ENCODE measurements at places on chromosomes 5 and 9. TPM values are rescaled to one million over a fixed set of nuclear protein-coding genes. Genes with fewer than 3 reads are reported as not detected.

MORN5 gene
- total RNA-seq, result not detected

CER1 gene
- total RNA-seq, result not detected

LCN12 gene
- total RNA-seq, result 3.6 TPM

LVRN gene
- 0.59 TPM for total RNA-seq

NR4A3 gene
- 4.1 TPM for total RNA-seq

ARID3C gene
- total RNA-seq, result not detected

PCDHGB3 gene
- total RNA-seq, result 7.2 TPM

BBLN gene
- 41.7 TPM for total RNA-seq

COL23A1 gene
- 20.4 TPM for total RNA-seq

SPINK13 gene
- total RNA-seq, result not detected

NR5A1 gene
- not detected for total RNA-seq

ZMAT2 gene
- 31.4 TPM for total RNA-seq

DNA sequence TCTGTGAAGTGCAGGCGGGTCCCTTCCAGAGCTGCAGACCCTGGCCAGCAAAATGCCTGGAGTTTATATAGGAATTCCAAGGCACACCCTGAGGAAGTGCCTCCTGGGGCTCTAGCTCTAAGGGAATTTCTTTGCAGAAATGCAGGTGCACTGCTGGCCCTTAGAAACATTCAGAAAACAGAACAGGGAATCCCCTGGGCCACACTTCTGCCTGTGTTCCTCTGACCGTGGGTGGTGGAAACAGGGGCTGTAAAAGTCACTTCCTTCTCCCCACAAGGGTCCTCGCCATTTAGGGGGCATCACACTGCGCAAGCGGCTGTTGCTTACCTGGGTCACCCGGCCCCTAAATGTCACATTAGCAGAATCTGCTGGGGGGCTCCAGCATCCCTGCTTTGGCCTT is 140.8 kb upstream of the TBC1D2 start:
- no peak for DNase-seq

GRCh38 chr5:161219816-161220215 is 326.7 kb downstream of the GABRB2 start:
- DNase-seq, result no peak

DNA sequence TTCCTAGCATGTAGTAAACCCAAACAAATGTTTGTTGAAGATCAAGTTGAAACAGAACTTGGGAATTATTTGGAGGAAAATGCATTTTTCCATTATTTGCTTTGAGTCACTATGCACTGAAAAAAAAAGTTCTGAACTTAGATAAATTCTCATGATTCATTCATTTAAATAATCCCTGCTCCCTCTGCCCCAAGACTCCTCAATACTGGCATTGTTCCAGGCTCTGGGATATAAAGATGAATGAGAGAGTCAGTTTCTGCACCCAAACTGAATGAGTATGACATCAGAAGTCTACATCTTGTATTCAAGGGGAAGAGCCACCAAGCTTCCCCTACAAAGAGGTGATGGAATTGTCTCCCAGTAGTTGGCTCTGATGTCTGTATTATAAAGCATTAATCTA is 123.9 kb downstream of the SEC61B start:
- DNase-seq, result no peak

DNA sequence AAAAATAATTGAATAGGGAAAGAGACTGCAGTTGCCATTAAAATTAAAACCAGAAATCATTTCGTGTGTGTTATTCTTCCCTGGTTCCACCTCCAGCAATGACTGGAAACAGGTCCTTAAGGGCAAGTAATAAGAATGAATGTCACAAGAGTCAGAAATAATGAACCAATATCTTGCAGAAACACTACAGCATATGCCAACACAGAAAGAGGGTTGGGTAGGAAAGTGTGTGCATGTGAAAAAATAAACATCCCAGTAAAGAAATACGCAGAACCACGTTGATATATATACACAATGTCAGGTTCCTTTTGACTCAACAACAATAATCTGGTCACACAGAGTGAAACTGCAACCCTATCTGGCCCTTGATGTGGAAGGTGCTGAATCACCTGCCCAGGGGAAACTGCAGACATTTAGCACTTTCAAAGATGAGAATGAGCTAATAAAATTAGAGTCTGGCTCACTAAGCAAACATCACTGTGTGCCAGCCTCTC is 15.0 kb downstream of the HMHB1 start:
- DNase-seq, result no peak

- no peak for DNase-seq
Observed at GRCh38 chr5:14483504-14484157, 98.0 kb upstream of the OTULINL start.

- DNase-seq, result no peak
Observed at GRCh38 chr5:160054047-160054446, 45.1 kb downstream of the TTC1 start.

DNA sequence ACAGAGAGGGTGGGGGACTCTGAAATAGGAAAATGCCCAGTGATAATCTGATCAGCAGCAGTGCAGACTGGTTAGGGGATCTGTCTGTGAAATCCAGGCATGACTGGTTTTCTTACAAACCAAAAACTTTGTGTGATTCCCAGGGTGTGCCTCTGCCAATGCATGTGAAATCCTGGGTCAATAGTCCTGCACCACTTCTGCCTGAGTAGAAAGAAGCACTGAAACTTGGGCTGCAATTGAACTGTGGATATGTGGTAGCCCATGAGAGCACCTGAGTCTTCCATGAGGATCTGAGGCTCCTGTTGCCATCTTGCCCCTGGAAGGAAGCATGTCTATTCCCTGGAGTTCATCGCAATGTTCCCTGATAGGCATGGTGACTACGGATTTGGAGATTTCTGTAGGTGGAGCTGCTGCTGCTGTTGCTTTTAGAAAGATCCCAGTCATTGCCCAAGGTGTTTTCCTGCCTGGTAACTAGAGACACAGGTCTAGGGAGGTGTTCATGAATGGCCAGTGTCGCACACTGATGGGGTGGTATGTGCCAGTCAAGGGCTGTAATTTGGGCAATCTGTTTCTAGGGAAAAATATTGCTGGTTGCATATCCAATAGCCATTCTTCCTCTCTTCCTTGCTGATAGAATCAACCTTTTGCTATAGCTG is 146.7 kb downstream of the CARTPT start:
- DNase-seq, result no peak

- DNase-seq, result no peak
Observed at GRCh38 chr9:93830012-93830596, 125.1 kb downstream of the BARX1 start.

DNA sequence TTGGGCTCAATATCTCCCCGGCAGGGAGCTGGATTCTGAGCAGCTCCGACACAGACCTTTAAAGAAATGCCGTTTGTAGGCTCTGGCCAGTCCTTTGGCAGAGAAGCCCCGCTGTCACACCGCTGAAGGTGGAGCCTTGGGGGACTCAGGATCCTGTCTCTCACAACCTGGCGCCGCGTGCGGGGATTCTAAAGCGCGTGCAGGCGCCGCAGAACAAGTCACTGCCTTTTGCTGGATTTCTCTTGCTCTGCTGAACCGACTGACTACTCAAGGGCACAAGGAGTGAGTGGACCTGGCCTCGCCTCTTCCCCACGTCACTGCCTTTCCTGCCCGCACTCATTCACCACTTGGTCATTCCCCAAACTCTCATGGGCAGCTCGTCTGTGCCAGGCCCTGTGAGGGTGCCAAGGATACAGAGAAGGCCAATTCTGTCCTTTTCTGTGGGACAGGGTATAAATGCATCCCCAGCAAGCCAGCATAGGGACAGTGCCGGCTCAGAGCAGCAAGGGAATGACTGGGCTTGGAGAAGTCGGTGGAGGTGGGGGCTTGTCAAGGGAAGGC is 69.3 kb downstream of the CRB2 start:
- DNase-seq, result no peak

- DNase-seq, result no peak
Observed at GRCh38 chr9:129322022-129322621, 144.1 kb upstream of the IER5L start.

DNA sequence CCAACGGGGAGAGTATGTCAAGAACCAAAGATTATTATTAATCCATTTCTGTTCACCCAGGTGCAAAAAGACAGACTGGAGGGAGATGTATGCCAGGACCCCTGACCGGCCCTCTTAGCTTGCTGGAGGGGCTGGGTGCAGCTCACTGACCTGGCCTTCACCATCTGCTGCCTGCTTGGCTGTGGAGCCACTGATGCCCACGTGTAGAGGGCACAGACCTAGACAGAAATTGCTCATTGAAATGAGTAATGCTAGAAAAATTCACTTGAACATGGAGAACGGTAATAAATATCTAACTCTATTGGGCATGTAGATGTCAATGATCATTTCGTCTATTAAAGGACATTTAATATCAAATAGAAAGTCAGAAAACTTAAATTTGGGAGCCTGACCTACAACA is 58.8 kb upstream of the ERCC6L2 start:
- DNase-seq, result no peak

DNA sequence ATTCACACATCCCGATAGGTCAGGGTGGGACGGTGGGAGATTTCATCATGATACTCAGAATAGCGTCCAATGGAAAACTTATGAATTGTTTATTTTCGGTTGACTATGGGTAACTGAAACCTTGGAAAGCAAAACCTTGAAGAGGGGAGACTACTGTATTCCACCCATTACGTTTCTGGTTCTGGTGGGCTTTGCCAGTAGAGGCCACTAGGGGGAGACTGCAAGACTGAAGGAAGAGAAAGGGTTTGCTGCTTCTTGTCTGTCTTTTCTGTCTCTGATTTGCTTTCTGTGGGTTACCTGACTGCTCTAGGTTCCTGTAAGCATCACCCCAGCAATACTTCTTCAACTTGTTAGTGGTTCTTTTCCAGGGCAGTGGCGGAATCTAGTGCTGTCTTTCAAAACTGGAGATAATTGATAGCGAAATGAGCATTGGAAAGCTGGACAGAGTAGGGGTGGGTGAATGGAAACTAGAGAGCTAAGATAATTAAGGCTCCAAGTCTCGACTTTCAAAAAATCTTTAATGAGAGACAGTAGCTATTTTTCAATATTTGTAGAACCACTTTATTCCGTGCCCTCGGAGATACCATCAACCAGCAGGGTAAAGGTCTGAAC is 27.0 kb downstream of the GRIN3A start:
- no peak for DNase-seq

GRCh38 chr5:163619273-163619934 is 114.0 kb downstream of the MAT2B start:
- DNase-seq, result no peak

- no peak for DNase-seq
Observed at GRCh38 chr5:59660737-59661136, 232.8 kb downstream of the PDE4D start.

DNA sequence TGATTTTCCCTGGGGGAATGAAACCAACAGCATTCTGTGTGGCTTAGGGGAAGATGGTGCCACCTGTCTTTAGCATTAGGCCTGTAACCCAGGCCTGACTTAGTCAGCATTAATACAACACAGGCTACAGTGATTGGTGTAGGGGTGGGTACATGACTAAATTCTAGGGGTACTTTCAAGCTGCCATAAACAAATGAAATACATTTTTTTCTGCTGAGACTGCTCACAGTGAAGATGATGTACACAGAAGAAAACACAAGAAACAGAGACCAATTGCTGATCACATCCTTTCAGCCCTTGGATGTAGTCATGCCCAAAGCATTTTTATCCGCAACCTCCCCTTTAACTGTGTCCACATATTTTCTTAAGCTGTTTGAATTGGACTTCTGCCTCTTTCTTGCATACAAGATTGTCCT is 527.2 kb downstream of the KCTD16 start:
- no peak for DNase-seq

DNA sequence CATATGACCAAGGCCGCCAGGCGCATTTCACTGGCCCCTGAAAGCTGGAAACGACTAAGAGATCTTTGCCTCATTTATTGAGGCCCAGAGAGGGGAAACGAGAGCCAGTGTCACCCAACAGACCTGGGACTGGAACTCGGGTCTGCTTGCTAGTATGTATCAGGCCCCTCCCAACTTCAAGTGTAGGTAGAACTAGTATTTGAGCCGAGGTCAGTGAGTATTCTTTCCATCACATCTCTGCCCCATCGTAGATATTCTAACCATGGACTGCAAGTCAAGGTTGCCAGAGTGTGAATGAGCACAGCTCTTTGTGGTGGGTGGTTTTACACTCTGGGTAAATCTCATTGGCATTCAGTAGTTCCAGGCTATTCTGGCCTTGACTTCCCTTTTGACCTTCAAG is 42.2 kb downstream of the GPR107 start:
- DNase-seq, result no peak

DNA sequence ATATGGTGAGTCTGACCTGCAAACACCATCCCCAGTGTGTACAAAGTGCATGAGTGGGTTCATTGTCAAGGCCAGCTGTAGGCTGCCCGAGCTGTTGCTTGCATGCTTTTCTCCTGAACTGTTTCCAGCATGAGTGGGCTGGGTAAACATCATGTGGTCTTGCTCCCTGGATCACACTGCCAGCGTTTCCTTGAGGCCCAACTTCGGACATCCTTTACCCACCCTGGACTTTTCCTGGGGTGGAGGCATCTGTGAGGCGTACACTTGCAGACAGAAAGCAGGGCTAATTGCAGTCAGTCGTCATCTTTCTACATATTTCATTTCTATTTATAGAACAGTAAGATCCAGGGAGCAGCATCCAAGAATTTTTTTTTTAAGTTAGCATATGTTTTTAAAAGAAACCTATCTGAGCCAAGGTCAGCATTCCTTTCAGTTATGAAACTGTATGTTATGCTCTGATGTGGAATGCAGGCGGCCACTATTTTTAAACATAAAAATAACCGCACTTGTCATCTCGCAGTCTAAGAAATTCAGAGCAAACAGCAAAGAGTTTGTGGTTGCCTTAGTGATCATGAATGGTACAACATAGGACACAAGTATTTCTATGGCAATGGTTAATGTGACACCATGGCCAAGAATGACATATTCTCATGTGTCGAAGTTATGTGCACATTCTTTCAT is 106.5 kb upstream of the DMRT1 start:
- DNase-seq, result no peak

DNA sequence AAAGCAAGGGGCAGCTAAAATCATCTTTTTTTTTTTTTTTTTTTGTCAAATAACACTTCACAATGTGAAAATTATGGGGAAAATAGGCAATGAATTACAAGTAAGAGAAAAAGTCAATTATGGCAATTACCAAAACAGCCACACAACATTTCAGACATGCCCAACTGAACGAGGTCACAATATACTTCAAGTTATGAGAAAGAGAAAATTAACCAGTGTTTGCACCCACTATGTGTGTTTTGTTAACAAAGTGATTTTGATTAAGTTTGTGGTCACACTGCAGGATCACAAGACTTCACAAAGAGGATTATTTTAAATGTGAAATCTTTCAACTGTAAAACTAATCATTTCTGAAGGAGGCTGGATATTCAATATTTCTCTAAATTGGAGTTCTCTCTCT is 1032.8 kb upstream of the DMAC1 start:
- no peak for DNase-seq

GRCh38 chr9:93968451-93969327 is 13.5 kb upstream of the BARX1 start:
- DNase-seq, result no peak

DNA sequence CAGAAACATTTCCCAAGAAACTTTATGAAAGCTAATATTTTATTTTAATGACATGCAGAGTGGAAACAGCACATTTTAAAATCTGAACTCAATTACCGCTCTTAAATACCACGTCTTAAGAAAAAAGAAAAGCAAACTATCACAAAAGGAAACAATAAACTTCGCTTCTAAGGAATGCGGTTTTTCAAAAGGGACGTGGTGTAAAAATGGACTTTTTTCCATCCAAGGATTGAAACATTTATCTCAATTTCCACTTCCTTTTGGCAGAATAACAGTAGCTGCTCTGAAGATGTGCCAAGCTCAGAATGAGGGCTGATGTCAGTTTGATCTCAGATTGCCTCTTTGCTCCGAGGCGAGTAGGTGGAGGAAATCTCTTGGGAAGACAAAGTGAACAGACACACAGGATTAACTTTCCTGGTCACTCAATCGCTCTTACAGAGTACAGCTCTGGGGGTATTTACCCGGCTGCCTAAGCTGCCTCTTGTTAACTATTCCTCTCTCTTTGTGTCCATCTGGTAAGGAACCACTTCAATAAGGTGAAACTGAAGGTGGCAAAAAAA is 158.5 kb downstream of the TRPM6 start:
- no peak for DNase-seq
